ENCODE measurements at places on chromosomes 11 and 22.
A peak's percentile ranks its signal among the peaks of the same experiment; 100 is the strongest.

DNA sequence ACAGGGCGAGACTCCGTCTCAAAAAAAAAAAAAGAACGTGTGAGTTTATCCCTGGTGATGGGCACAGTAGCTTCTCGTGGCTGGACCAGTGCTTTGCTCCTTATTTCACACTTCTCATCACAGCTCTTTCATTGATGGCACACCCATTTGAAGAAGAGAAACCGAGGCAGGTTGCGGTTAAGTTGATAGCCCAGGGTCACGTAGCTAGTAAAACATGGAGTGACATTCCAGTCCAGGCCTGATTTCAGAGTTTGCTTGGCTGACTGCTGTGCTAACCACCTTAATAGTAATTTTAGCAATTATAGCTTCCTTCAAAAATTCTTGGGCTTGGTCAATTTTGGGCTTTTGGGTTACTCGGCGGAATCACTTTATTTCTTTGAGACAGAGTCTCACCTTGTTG lies 25.8 kb downstream of the AP2A2 start:
- DNase-seq, result no peak

GRCh38 chr22:36385491-36386350 lies 2.0 kb downstream of the MYH9 start:
- DNase-seq, result no peak

DNA sequence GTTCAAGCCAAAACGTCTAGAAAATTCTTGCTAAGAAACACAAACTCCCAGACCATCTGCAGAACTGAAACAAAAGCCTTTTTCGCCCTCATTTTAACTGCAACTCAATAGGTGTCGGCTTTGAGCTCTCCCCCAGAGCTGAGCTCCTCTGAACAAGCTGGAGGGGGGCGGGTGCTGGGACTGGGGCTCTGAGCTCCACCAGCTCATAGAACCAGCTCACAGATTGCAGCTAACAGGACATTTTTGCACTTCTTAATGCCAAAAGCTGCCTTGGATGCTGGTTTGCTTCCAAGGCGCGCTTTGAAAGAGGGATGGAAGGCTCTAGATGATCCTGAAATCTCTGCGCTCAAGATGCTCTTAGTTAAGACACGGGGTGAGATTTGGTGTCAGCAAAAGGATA lies 6.0 kb upstream of the YWHAH start:
- no peak for DNase-seq

GRCh38 chr11:3855808-3856491 lies 486 bp downstream of the STIM1 start:
- DNase-seq, result peak; percentile 64

DNA sequence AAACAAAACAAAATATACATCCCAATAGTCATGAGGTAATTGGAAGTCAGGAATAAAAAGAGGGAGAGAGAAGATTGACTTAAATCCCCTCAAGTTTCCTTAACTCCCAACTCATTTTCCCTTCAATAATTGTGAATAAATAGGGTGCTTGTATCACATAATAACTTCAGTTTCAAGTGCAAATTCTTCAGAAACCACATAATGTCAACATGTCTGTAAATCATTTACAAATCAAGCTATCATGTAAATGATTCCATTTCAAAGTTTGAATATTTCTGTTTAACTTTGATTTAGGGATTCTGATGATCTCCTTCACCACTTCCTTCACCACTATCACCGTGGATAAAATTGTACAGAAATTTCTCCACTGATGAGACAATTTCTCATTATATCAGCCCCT lies 23.2 kb downstream of the CASP5 start:
- no peak for DNase-seq

GRCh38 chr11:125588505-125588904 lies 4.1 kb upstream of the STT3A start:
- DNase-seq, result no peak

All from KBM-7 (cell line).